ENCODE measurements at places on chromosomes 3 and 15. TPM values are rescaled to one million over a fixed set of nuclear protein-coding genes. Genes with fewer than 3 reads are reported as not detected.

- H3K27ac ChIP-seq: no peak overlapping the region
- H3K4me3 ChIP-seq: no peak overlapping the region
- no peaks in the 10 kb centered on the region for H3K27me3 ChIP-seq
- no peak for DNase-seq
- no peaks in the 10 kb centered on the region for H3K4me1 ChIP-seq
Observed at GRCh38 chr3:193714523-193715137, 121.6 kb downstream of the OPA1 start.

- H3K27ac ChIP-seq: no peak overlapping the region
- peaks cover 70% of the 10 kb centered on the region for H3K27me3 ChIP-seq
- DNase-seq: no peak
- H3K4me3 ChIP-seq: no peak overlapping the region
Observed at GRCh38 chr3:195004512-195005250, 266.3 kb downstream of the XXYLT1 start.

The LRRN1 gene
- total RNA-seq: not detected

- no peaks in the 10 kb centered on the region for H3K4me1 ChIP-seq
- H3K4me3 ChIP-seq: no peak overlapping the region
- DNase-seq: no peak
- no peak overlapping the region for H3K27ac ChIP-seq
- no peaks in the 10 kb centered on the region for H3K27me3 ChIP-seq
Observed at GRCh38 chr3:140376136-140376889, 301.6 kb upstream of the TRIM42 start.

DNA sequence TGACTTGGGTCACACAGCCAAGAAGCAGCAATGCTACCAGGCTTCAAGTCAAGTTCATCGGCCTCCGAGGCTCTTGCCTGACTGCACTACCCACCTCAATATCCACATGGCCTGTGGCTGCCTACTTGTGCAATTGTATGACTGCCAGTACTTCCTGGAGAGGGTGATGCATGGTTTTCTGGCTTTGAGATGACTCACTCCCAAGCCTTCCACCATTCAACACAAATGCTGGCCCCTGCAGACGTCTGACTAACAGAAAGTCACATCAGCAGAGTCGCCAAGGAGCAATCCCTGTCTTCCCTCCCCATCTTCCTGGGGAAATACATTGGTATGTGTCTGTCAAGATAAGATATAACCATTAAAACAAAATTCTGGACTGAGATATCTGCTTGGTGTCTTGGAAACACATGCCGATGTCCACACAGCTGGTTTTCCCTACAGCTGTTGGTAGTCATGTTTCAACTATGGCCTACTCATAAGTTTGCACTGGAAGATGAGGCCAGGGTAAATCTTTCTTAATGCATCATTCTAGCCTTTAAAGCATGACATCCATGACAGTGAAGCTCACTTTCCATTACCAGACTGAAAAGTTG, 79.6 kb upstream of the SPATA12 start:
- peak overlapping the region; percentile 42 for H3K4me3 ChIP-seq
- DNase-seq: peak; percentile 99
- H3K27ac ChIP-seq: peak overlapping the region; percentile 89
- no peaks in the 10 kb centered on the region for H3K27me3 ChIP-seq
- H3K4me1 ChIP-seq: peaks cover 44% of the 10 kb centered on the region
- no peaks in the 10 kb centered on the region for H3K36me3 ChIP-seq

The LOXL1 gene
- 259 TPM for total RNA-seq

- H3K27me3 ChIP-seq: peaks cover 3% of the 10 kb centered on the region
- H3K36me3 ChIP-seq: no peaks in the 10 kb centered on the region
- H3K4me3 ChIP-seq: no peak overlapping the region
- H3K27ac ChIP-seq: no peak overlapping the region
- peaks cover 40% of the 10 kb centered on the region for H3K4me1 ChIP-seq
- DNase-seq: no peak
Observed at GRCh38 chr15:98745179-98745578, 96.8 kb downstream of the IGF1R start.

The ATP13A5 gene
- not detected for total RNA-seq

DNA sequence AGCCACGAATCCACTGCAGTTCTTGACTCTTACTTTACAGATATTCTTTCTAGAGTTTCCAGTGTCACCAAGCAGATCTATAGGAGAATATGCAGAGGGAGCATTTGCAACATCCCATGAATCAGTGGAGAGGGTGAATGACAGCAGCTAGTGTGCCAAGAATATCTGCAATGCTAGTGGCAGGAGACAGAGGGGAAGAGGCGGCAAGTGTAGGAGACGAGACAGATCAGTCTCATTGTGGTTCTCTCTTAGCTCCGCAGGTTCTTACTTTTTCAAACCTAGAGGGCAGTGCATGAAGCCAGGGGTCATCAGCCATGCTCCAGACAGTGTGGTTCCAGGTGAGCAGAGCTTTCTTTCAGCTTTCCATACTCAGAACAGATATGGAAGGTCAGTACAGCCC, 744 bp downstream of the ZNF619 start:
- peaks cover 17% of the 10 kb centered on the region for H3K4me1 ChIP-seq
- H3K4me3 ChIP-seq: peak overlapping the region; percentile 97
- no peaks in the 10 kb centered on the region for H3K27me3 ChIP-seq
- DNase-seq: no peak
- H3K36me3 ChIP-seq: 0 out of 2 replicates have a peak, but pooled peaks cover 6% of the 10 kb centered on the region

DNA sequence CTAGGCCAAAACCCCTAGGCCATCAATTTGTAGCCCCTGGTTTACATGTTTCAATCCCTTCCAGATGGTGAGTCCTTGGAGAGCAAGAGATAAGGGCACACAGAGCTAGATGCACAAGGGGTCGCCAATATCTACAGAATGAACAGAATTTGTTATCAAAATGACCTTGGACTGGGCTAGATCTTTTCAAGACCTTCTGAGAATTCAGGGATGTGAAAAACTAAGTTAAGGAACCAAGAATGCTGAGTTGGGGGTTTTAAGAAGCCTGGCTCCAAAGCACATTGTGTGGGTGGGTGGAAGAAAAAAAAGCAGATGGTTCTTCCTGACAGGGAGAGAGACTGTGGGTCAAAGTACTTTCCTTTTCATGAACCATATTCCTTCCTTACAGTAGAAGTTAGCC, 10.2 kb downstream of the CDCP1 start:
- H3K36me3 ChIP-seq: peaks cover 10% of the 10 kb centered on the region
- H3K4me3 ChIP-seq: no peak overlapping the region
- no peak for DNase-seq
- no peaks in the 10 kb centered on the region for H3K27me3 ChIP-seq
- H3K27ac ChIP-seq: no peak overlapping the region

The CFAP100 gene
- total RNA-seq: not detected

DNA sequence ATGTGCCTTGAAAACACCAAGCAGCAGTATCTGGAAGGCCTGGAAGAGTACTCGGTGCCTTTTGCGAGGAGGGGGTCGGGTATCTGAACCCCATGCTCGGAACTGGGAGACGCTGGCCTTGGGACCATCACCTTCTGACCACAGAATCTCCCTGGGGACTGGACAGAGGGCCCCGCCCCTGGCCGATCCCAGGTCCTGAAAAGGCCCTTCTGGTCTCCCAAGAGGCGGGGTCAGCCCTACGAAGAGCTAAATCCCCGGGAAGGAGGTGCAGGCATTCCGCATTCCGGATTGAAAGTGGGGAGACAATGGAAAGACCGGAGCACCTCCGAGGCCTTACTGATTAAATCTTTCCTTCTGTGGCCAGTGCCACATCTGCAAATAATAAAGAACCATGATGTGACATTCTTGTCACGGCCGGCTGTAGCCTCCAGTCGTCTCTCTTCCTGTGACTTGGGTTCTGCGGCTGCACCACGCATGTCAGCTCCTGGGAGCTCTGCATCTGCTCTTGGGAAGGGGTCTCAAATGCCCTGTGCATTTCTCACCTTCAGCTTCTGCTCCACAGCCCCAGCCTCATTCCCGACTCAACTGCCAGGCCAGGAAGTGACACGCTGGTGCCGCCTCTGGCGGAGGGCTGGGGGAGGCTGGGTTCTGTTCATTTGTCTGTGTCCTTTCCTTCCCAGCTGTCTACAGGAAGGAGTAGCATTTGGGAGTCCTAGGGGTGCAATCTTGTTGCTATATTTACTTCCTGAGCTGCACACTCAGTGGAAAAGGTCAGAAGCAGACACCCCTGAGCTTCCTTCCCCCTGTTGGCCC, 173.5 kb downstream of the KLF13 start:
- no peaks in the 10 kb centered on the region for H3K36me3 ChIP-seq
- no peak overlapping the region for H3K4me3 ChIP-seq
- H3K4me1 ChIP-seq: peaks cover 16% of the 10 kb centered on the region
- peaks cover 26% of the 10 kb centered on the region for H3K27me3 ChIP-seq

DNA sequence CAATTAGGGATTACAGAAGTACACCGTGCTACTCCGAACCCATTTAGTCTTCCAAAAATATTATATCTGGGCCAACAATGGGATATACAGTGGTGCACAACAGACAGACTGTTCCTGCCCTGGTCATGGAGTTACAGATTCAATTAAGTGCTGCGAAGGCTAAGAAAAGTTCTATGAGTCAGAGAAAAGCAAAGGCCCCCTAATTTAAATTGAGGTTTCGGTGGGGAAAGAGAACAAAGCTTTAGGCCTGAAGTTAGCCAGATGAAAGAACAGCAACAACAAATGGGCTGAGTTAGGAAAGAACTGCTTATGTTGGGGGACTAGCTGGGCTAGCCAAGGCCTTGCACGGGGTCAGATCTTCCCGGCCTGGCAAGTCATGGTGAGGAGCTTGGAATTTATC, 131.8 kb downstream of the MDFIC2 start:
- H3K27me3 ChIP-seq: no peaks in the 10 kb centered on the region
- no peak overlapping the region for H3K27ac ChIP-seq
- DNase-seq: no peak

- H3K4me1 ChIP-seq: peaks cover 73% of the 10 kb centered on the region
- H3K36me3 ChIP-seq: peaks cover 9% of the 10 kb centered on the region
- H3K4me3 ChIP-seq: no peak overlapping the region
Observed at GRCh38 chr3:69081583-69082262, 1.6 kb upstream of the UBA3 start.

DNA sequence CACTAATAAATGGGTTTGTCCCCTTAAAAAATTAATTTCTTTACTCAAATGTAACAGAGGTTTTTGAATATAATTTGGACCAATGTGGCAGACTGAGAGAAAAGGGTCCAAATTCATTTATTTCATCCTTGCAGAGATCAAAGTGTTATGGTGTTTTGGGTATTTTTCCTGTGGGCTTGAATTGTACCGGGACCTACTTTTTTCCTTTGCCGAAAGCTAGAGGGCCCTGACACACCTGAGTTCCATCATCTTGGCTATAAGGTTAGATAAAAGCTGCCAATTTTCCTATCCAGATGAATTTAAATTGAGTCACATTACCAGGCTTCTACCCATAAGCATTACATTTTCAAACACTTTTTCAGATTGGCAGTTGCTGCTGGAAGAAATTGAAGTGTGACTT, 908 bp downstream of the CCNB2 start:
- H3K27ac ChIP-seq: peak overlapping the region; percentile 99
- peaks cover 6% of the 10 kb centered on the region for H3K27me3 ChIP-seq
- peak overlapping the region; percentile 97 for H3K4me3 ChIP-seq
- DNase-seq: no peak

GRCh38 chr3:143979813-143980212, 8.2 kb downstream of the DIPK2A start:
- peaks cover 46% of the 10 kb centered on the region for H3K4me1 ChIP-seq
- no peak overlapping the region for H3K27ac ChIP-seq
- no peak for DNase-seq
- H3K36me3 ChIP-seq: peaks cover 16% of the 10 kb centered on the region
- no peak overlapping the region for H3K4me3 ChIP-seq

DNA sequence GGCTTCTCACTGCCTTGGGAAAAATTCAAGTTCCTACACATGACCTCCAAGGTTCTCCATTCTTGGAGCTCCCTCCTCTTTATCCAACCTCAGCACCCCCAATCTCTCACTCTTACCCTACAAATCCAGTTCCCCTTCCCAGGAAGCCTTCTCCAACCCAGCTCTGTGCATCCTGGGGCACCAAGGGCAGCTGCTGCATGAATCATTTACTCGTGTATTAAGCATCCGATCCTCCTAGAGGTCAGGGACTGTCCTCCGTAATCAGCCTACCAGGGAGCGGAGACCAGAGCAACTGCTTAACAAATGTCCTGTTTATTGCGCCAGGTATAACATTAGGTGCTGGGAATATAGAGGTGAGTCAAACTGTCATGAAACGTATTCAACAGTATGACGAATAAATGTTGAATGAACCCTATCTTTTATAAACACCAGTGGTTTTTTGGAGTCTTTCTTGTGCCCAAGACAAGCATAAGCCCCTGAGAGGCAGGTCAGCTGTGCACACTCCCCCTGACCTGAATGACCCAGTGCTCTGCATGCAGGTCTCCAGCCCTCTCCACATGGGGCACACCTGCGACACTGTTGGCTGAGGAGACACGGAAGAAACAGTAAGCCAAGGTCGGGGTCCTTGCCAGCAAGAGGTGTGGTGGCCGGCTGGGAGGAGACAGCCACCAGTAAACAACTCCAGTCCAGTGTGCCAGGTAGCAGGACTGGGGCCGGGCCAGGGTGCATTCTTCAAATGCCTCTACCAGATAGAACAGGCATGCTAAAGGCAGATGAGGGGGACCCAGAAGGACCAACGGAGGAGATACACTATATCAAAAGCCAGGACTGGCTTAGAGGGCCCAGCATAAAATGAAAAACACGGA, 27.6 kb downstream of the ANP32A start:
- no peak overlapping the region for H3K4me3 ChIP-seq
- H3K27me3 ChIP-seq: peaks cover 1% of the 10 kb centered on the region
- H3K4me1 ChIP-seq: peaks cover 37% of the 10 kb centered on the region
- H3K27ac ChIP-seq: no peak overlapping the region
- H3K36me3 ChIP-seq: no peaks in the 10 kb centered on the region

GRCh38 chr15:75947092-75947491, 43.4 kb downstream of the FBXO22 start:
- no peaks in the 10 kb centered on the region for H3K36me3 ChIP-seq
- DNase-seq: peak; percentile 85
- H3K27me3 ChIP-seq: peaks cover 2% of the 10 kb centered on the region
- no peak overlapping the region for H3K4me3 ChIP-seq

GRCh38 chr3:119352863-119353527, 58.8 kb downstream of the ARHGAP31 start:
- H3K36me3 ChIP-seq: no peaks in the 10 kb centered on the region
- H3K27ac ChIP-seq: peak overlapping the region; percentile 63
- DNase-seq: peak; percentile 75
- no peaks in the 10 kb centered on the region for H3K27me3 ChIP-seq

- H3K27ac ChIP-seq: peak overlapping the region; percentile 85
- H3K36me3 ChIP-seq: peaks cover 31% of the 10 kb centered on the region
- H3K27me3 ChIP-seq: no peaks in the 10 kb centered on the region
Observed at GRCh38 chr3:124832782-124833709, 54.1 kb downstream of the ITGB5 start.

GRCh38 chr3:149009732-149010131, 18.4 kb downstream of the GYG1 start:
- H3K27me3 ChIP-seq: peaks cover 7% of the 10 kb centered on the region
- H3K36me3 ChIP-seq: peaks cover 51% of the 10 kb centered on the region
- DNase-seq: no peak
- peak overlapping the region; percentile 21 for H3K27ac ChIP-seq

DNA sequence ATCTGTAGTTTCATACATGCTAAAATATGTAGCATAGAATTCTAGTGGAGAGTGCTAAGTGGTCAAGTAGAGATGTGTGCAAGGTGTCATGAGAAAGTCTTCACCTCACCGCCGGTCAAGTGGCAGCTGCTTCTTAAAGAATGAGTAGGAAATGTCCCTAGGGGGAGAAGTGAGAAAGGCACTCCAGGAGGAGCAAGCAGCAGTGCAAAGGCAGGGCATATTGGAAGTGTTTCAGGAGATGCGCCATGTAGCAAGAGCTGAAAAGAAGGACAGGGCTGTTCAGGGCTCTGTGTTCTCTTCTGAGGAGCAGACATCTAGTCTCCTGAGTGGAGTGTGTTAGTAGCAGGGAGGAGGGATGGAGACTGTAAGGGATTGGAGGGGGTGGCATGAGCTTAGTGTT, 312.4 kb upstream of the SEMA6D start:
- no peak overlapping the region for H3K27ac ChIP-seq
- H3K36me3 ChIP-seq: no peaks in the 10 kb centered on the region
- peaks cover 10% of the 10 kb centered on the region for H3K4me1 ChIP-seq
- H3K27me3 ChIP-seq: no peaks in the 10 kb centered on the region

GRCh38 chr3:48413086-48413485, 16.8 kb downstream of the PLXNB1 start:
- no peaks in the 10 kb centered on the region for H3K4me1 ChIP-seq
- no peaks in the 10 kb centered on the region for H3K27me3 ChIP-seq
- H3K27ac ChIP-seq: no peak overlapping the region

Data from HFFc6 (cell line).